ENCODE measurements at places on chromosomes 7 and 10.
A peak's percentile ranks its signal among the peaks of the same experiment; 100 is the strongest.

DNA sequence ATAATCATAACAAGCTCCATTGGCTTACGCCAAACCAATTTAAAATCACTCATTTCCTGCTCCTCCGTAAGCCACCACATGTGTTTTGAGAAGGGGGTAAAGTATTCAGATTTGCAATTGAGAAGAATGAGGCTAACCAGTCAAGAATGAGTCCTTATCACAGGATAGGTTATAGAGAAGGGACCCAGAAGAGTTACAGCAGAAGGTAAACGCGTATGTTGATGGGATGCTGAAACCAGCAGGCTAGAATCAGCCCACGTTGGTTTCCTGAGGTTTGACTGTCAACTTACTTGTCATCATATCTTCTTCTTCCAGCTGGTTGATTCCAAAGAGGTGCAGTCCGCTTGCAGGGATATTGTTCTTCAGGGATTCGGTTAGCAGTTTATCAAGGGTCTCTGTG is 64.1 kb upstream of the TM9SF3 start:
- DNase-seq: no peak

- peak; percentile 61 for DNase-seq
Observed at GRCh38 chr7:43444711-43445578, 138.0 kb upstream of the STK17A start.

DNA sequence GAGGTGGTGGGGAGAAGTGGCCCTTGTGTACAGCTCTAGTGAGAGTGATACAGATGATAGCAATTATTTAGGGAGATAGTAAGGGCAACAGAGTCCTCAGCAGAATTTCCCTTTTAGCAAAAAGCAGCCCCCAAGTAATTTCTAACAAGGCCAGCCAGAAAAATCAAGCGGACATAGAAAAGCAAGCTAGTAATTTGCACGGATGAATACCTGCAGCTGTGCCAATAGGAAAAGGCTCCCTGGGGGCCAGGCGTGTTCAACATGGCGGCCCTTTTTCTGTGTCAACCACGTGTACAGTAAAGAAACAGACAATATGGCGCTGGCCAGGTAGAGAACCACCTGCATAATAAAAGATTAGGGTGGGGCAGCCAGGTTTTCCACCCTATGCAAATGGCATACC is 7.4 kb downstream of the MCM10 start:
- no peak for DNase-seq

DNA sequence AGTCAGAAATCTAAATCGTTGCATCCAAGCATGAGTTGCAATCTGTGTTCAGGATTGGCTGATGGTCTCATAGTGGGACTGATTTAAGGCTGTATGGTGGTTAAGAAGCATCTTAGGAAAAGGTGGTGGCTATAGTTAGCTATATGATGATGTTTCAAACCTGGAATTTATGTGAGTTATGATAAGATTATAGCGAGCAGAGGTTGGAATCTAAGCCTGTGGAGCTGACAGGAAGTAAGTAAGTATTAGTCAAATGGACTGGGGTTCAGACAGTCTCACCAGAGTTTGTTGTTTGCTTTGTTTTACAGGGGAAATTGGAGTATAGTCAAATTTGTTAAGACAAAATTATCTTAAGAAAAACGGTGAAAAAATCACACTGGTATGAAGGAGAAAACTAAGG is 56.7 kb downstream of the ANKRD7 start:
- no peak for DNase-seq

GRCh38 chr7:157012113-157012547 is 1.7 kb upstream of the MNX1 start:
- no peak for DNase-seq

DNA sequence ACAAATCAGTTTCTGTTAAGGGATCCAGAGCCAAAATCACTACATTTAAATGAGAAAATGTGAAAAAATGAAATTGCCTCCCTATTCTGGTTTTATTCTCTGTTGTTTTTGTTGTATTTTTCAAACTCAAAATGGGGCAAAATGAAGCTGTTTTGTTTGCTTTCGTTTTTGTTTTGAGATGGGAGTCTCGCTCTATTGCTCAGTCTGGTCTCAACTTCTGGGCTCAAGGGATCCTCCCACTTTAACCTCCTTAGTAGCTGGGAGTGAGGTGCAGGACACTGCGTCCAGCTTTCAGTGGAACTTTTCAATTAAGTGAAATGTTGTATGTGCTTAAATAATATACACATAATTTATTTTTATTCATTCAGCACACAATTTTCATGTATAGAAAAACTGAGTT is 205.0 kb downstream of the SORCS1 start:
- DNase-seq: no peak

Measured in aorta (tissue), 5 donors.